ENCODE measurements at places on chromosomes 12 and 14. TPM values are rescaled to one million over a fixed set of nuclear protein-coding genes. Genes with fewer than 3 reads are reported as not detected.

DNA sequence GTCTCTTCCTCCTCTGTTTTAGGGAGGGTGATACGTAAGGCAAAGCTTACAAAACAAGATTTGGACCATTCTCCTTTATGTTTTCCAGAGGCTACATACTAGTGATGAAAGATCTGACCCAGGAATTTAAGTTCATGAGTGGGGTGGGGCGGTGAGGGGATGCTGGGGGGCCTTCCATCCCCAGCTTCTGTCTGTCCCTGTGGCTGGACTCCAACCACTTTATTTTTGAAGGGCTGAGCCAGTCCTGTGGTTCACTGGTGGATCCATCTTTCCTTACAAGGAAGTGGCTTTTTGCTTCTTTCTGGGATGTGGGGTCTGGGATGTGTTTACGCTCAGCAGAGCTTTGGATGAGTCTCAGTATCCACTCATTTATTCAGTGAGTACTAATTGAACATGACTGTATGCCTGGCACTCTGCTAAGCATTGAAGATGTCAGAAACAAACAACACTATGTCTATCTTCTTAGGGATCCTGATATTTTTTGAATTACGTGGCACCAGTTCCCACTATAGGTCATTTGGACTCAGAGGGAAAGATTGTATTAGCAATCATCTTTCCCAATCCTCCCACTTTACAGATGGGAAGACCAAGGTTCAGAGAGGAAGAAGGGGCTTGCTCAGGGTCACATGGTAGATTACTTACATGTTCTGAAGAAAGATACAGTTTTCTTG, 291.8 kb upstream of the TBX3 start:
- no peaks in the 10 kb centered on the region for H3K4me1 ChIP-seq
- DNase-seq, result no peak
- H3K36me3 ChIP-seq, result no peaks in the 10 kb centered on the region

- no peak overlapping the region for H3K4me3 ChIP-seq
- H3K27ac ChIP-seq, result no peak overlapping the region
- peak; percentile 70 for DNase-seq
- peaks cover 39% of the 10 kb centered on the region for H3K36me3 ChIP-seq
- no peaks in the 10 kb centered on the region for H3K27me3 ChIP-seq
These were observed 36.6 kb downstream of the DCAF4 start for GRCh38 chr14:72962829-72963312.

GRCh38 chr12:62760779-62761178, 174.2 kb downstream of the PPM1H start:
- H3K27ac ChIP-seq, result no peak overlapping the region
- no peak overlapping the region for H3K4me3 ChIP-seq
- H3K4me1 ChIP-seq, result no peaks in the 10 kb centered on the region

GRCh38 chr14:39232554-39233415, 930 bp upstream of the MIA2 start:
- H3K4me1 ChIP-seq, result no peaks in the 10 kb centered on the region
- no peak overlapping the region for H3K4me3 ChIP-seq
- H3K27ac ChIP-seq, result no peak overlapping the region
- no peak for DNase-seq
- no peaks in the 10 kb centered on the region for H3K36me3 ChIP-seq

The KRT3 gene
- not detected for total RNA-seq

- peaks cover 9% of the 10 kb centered on the region for H3K36me3 ChIP-seq
- no peak overlapping the region for H3K4me3 ChIP-seq
- DNase-seq, result peak; percentile 29
- no peak overlapping the region for H3K27ac ChIP-seq
These were observed 112.8 kb upstream of the PELI2 start for GRCh38 chr14:56005191-56006053.

- no peaks in the 10 kb centered on the region for H3K27me3 ChIP-seq
- no peaks in the 10 kb centered on the region for H3K36me3 ChIP-seq
- peaks cover 2% of the 10 kb centered on the region for H3K4me1 ChIP-seq
- no peak overlapping the region for H3K27ac ChIP-seq
These were observed 5.0 kb upstream of the CCND2 start for GRCh38 chr12:4268329-4269181.

Measured in H9 (cell line).